ENCODE measurements at places on chromosomes 1 and 21.

- DNase-seq, result no peak
Observed at GRCh38 chr1:41520951-41521752, 36.7 kb upstream of the EDN2 start.

- no peak for DNase-seq
Observed at GRCh38 chr21:45470773-45471524, 66.0 kb downstream of the COL18A1 start.

- DNase-seq, result no peak
Observed at GRCh38 chr1:239987103-239987745, 104.5 kb upstream of the FMN2 start.

- DNase-seq, result peak; percentile 9
Observed at GRCh38 chr1:203117611-203118575, 9.6 kb upstream of the ADORA1 start.

- no peak for DNase-seq
Observed at GRCh38 chr1:234535763-234536515, 57.0 kb upstream of the TARBP1 start.

GRCh38 chr21:34844013-34844923, 175.5 kb downstream of the CLIC6 start:
- no peak for DNase-seq

- no peak for DNase-seq
Observed at GRCh38 chr1:207893737-207894582, 17.0 kb downstream of the CD34 start.

DNA sequence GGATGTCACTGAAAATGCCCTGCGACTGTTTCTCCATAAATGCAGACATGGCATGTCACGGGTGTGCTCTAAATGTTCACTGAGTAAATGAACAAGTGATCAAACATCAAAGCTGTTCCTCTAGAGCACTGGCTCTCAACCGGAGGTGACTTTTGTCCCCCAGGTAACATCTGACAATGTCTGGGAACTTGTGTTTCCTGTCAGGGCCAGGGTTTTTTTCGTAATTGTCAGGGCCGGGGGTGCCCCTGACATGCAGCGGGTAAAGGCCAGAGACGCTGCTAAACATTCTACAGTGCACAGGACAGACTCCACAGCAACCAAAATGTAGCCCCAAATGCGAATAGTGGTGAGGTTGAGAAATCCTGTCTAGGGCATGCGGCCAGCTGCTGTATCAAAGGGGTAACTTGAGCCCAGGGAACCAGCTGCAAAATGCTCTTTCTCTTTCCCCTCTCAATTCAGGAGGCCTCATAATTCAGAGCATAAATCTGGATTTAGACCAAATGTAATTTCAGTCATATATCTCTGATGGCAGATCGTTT, 2.0 kb downstream of the ALDH4A1 start:
- no peak for DNase-seq

- DNase-seq, result no peak
Observed at GRCh38 chr1:176994931-176995596, 169.4 kb downstream of the ASTN1 start.

DNA sequence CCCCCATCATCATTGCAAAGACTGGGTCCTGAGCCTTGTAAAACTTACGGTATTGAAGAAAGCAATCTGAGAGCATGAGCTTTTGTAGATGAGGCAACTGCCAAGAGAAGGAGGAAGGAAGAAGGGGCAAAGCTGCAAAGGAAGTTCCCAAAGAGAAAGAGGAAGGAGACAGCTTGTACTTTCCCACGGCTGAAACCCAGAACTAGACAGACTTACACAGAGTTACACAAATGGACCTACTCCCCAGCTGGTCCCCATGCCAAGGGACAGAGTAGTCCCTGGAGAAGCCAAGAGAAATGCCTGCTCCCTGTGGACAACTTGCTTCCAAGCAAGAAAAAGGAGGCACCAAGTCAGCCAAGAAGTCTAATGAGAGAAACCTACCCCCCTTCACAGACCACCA, 22.6 kb downstream of the SLC5A9 start:
- DNase-seq, result no peak

Measured in SHP77 treated with DMSO at 0.1 percent for 48 hours (cell line).